ENCODE measurements at places on chromosomes 1 and 21.

GRCh38 chr1:234745844-234746797, 136.1 kb upstream of the IRF2BP2 start:
- DNase-seq, result no peak

DNA sequence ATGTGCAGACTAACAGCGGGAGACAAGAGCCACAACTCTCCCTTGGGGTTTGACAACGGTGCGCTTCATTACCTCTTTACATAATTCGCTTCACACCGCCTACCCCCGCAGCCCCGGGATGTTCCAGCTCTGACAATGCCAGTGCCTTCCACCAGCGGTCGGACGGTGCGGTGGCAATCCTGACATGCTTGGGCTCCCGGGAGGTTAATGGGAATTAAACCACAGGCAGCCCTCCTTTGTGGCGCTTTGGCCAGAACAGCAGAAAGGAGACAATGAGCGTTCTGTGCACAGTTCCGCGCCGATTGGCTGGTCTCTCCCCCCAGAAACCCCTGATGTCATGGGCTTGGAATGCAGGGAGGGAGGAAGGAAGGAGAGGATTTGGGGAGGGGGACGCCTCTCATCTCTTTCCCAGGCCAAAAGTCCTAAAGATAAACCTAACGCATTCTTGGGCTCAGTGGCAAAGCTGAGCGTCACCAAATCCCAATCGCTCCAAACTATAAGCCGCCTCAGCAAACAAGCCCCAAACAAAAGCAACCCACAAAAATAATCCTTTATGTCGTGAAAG, 1.3 kb downstream of the CNN3 start:
- no peak for DNase-seq

- no peak for DNase-seq
Measured at GRCh38 chr1:182288749-182289604, 102.6 kb downstream of the GLUL start.

GRCh38 chr1:10704368-10704882, 92.0 kb downstream of the CASZ1 start:
- DNase-seq, result no peak

DNA sequence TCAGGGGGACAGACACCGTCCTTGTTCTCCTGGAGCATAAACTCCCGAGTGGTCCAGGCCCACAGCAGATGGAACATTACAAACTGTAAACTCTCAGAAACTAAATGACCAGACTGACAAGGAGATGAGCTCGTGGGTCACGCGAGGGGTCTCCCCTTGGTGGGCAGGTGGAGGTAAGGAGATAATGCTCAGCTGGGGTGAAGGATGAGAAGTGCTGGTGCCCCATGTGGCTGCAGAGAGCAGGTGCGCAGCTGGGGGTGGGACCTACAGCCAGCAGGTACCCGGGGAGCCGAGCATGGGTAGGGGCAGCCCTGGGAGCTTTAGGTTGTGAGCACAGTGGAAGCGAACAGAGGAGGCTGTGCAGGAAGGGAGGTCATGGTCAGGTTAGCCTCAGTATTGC, 40.1 kb downstream of the AJAP1 start:
- DNase-seq, result no peak

- DNase-seq, result no peak
Measured at GRCh38 chr1:53842347-53842746, 4.3 kb upstream of the NDC1 start.

DNA sequence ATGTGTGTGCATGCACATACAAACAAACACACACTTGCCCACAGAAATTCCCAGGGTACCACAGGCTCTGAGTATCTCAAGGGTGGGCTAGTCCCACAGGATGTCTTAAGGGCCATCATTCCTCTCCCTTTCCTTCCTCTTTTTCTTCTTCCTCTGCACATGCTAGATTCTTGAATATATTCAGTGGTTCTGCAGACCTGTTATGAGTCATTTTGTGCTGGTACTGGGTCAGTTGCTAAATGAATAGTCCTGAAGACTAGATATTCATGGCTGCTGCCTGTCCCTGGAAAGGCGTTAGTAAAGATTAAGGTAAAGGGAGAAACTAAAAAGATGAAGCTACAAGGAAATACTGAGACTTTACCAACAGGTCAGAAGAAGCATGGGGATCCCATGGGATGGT, 256.7 kb upstream of the KIAA0040 start:
- no peak for DNase-seq

GRCh38 chr21:35831230-35831629, 229.1 kb downstream of the SETD4 start:
- DNase-seq, result no peak

- DNase-seq, result peak; percentile 49
Measured at GRCh38 chr1:225896937-225897549, 8.1 kb upstream of the LEFTY1 start.

GRCh38 chr1:245516284-245516759, 361.5 kb downstream of the KIF26B start:
- no peak for DNase-seq

DNA sequence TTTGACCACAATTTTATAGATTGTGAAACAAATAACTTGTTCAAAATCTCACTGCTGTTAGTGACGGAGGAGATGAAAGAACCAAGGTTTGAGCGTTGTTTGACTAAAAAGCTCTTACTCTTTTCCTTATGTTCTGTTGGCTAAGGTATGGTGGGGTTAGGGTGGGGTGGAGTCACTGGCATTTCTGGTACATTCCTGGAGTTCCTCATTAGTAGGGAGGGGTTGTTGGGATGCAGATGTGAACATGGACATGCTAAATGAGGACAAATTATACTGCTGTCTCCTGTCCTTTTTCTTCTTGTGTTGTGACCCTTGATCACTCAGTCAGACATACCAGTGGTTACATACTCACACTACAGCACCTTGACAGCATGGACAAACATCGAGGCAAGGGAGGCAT, 26.2 kb upstream of the CD1D start:
- DNase-seq, result no peak

DNA sequence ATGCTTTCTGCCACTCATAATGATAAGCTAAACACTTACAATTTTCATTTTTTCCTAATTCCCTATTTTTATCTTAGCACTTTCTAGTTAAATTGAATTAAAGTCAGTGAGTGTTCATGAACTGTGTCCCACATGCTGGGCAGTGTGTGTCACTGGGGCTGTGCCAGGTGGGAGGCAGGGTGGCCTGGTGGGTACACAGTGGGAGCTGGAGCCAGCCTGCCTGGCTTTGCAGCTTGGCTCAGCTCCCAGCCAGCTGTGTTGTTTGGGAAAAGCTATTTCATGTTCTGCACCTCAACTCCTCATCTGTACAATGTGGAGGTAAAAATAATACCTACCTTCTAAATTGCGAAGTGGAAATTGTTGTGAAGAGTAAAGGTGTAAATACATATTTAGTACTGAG, 238.4 kb downstream of the PLA2G4A start:
- no peak for DNase-seq

GRCh38 chr21:33345751-33346238, 21.0 kb downstream of the IFNAR1 start:
- DNase-seq, result no peak

GRCh38 chr1:119448127-119448511, 33.2 kb downstream of the HSD3B2 start:
- no peak for DNase-seq

- DNase-seq, result no peak
Measured at GRCh38 chr1:165988817-165989216, 161.4 kb downstream of the UCK2 start.

GRCh38 chr1:2433936-2434655, 21.7 kb upstream of the PEX10 start:
- no peak for DNase-seq

- DNase-seq, result peak; percentile 20
Measured at GRCh38 chr21:31665397-31665796, 5.9 kb downstream of the SOD1 start.

GRCh38 chr1:66924756-66925557, at the start of the genes DNAI4 and MIER1:
DNAI4 (minus strand) TSS chr1:66924856; CDS start chr1:66924831, 25 bp downstream.
MIER1 (plus strand) TSS chr1:66924990; CDS start chr1:66925029, 39 bp downstream.
- DNase-seq, result peak; percentile 95

DNA sequence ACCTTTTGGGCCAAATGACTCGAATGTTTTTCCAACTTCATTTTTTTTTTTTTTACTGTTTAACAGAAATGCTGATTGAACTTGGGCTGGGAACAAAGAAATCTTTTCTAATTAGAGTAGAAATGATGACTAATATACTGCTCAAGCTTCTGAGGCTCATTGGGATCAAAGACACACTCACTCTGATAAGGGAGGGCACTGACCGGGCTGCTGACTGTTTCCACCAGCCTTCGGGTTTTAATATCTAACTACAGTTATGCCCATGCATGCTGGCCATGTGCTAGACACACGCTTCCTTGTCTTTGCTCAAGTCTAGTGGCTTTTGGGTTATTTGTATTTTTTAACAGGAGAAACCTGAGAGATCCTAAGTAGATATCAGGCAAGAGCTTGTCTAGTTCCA, 16.8 kb downstream of the ZBTB18 start:
- no peak for DNase-seq

DNA sequence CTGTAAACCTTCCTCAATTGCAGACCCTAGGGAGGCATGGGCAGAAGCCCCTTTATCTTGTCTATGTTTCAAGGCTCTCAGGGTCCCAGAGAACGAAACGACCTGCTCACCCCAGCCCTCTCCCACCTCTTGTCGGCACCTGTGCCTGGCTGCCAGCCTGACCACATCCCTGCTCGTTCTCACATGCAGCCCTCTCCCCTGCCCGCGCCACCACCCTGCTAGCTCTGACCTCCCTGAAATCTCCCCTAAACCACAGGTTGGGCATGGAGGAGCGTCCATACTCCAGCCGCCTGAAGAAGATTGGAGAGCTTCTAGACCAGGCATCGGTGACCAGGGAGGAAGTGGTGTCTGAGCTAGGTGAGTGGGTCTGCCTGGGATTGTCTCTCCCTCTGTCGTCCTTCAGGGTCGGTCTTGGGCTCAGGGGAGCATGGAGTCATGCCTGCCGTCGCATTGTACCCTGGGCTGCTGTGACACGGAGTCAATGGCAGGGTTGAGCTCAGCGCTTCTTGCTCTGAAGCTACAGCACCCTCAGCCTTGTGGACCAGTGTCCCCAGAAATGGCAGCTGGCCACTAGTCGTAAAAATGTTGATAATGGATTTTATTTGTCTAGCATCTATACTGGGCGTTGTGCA, 3.6 kb downstream of the ADPRS start:
- DNase-seq, result no peak

- DNase-seq, result no peak
Measured at GRCh38 chr1:3634059-3634800, 9.4 kb downstream of the TPRG1L start.

- DNase-seq, result no peak
Measured at GRCh38 chr1:31572323-31573104, 3.8 kb upstream of the TINAGL1 start.

- no peak for DNase-seq
Measured at GRCh38 chr1:156198831-156199349, 5.0 kb downstream of the SLC25A44 start.

DNA sequence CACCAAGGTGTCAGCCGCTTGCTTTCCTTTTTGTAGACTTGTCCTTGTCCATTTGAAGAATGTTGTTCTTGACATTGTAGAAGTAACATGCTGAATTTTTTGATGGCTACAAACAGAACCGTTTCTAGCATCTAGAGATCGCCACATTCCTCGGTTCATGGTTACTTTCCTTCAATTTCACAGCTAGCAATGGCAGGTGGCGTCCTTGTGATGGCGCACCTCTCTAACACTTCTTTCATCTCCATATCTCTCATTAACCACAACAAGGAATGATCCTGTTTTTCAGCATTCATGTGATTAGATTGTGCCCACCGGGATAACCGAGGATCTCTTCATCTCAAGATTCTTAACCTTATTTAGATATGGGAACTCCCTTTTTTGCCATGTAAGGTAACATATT, 2129.8 kb downstream of the NCAM2 start:
- no peak for DNase-seq

DNA sequence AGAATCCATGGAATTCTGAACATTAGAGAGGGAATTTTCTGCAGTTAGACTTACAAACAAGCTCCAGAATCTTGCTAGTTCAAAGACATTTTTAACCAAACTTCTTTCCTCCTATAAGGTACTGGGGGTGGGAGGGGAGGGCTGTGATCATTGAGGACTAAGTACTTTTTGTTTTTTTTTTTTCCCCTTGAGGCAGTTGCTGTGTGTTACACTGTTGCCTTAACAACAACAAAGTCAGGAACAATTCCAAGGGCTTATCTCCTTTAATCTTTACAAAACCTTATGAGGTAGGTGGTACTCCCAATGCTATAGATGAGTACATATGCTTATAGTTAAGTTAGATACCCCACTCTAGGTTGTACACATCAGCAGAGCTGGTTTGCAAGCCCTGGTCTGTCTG, 62.9 kb downstream of the PPP1R12B start:
- no peak for DNase-seq

DNA sequence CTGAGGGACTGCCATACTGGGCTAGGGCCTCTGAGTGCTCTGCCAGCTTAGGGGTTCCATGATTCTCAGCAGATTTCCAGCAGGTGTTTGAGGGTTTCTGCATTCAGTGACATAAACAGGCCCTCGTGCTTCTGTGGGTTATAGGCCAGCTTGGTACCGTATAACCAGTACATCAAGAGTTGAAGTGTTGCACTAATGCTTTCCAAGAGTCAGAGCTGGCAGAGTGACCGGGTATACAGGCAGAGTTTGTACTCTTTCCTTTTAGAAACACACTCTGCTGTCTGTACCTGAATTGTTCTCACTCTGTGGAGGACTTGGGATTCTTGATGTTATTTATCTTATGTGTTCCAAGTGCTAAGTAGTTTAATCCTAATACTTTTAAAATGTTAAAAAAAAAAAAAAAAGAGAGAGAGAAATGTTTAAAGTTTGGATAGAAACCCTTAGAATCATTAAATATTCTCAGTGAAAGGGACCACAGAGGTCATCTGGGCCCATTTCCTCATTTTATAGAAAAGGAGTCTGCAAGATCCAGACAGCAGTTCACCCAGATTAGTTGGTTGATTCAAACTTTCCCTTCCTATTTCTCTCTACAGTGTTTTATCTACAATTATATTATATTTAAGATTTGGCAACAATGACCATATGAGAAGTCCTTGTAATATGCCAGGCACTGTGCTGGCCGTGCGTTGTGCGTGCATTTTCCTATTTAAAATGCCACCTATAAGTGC, 325.8 kb downstream of the KIF26B start:
- no peak for DNase-seq

GRCh38 chr1:16171314-16172151, 15.7 kb upstream of the EPHA2 start:
- DNase-seq, result no peak

- no peak for DNase-seq
Measured at GRCh38 chr1:47699492-47700235, 261.8 kb downstream of the FOXD2 start.

DNA sequence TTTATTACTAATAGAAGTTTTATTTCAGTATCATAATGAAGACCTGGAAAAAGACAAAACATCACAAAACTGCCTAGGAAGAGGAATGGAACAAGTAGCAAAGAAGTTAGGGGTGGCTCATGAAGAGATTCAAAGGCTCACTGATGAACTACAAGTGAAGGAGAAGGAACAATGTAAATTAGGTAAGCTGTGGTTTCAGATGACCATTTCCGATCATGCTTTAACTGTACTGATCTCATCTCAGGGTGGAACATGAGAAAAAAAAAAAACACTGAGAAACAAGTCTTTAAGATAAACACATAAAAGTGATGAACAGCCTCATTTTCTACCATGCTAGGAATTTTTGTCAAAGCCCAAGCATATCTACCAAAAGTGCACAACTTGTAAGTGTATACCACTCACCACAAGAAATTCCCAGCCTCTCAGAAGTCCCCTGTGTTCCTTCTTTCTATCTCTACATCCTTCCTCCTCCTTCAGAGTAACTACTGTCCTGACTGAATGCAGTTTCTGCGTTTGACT, 19.6 kb downstream of the CCDC30 start:
- no peak for DNase-seq

Measured in stimulated activated CD4-positive, alpha-beta T cell treated with anti-CD3 and anti-CD28 coated beads, Interleukin-12 subunit alpha, Interleukin-12 subunit beta, amount 100 ng/mL, for 24 hours (primary cell).